ENCODE measurements at places on chromosomes 13 and 19.

- DNase-seq = no peak
- no peaks in the 10 kb centered on the region for H3K4me1 ChIP-seq
- H3K36me3 ChIP-seq = no peaks in the 10 kb centered on the region
- H3K27me3 ChIP-seq = peaks cover 3% of the 10 kb centered on the region
- no peak overlapping the region for H3K4me3 ChIP-seq
- H3K27ac ChIP-seq = no peak overlapping the region
Observed at GRCh38 chr13:33034882-33035520, 18.8 kb downstream of the KL start.

DNA sequence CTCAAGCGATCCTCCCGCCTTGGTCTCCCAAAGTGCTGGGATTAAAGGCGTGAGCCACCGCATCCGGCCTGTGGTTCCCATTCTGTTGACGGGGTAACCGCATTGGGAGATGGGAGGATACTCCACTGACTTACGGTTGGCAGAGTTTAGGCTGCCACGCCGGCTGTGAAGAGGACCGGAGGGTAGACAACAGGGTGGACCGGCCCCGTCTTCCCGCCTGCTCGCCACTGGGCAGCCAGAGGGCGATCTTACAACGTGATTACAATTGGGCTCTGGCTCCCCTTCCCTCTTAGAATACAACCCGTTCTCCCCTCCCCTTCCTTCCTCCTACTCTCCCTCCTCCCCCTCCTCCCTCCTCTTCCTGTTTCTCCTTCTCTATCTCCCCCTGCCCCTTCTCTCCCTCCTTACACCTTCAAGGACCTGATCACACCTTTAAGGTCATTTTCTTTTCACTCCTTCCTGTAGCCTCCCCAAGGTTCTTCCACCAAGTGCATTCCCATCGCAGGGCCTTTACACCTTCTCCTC is 957 bp upstream of the CCDC194 start:
- H3K4me3 ChIP-seq = no peak overlapping the region
- peaks cover 14% of the 10 kb centered on the region for H3K4me1 ChIP-seq
- H3K36me3 ChIP-seq = no peaks in the 10 kb centered on the region
- DNase-seq = peak; percentile 51
- H3K27me3 ChIP-seq = peaks cover 6% of the 10 kb centered on the region
- no peak overlapping the region for H3K27ac ChIP-seq

DNA sequence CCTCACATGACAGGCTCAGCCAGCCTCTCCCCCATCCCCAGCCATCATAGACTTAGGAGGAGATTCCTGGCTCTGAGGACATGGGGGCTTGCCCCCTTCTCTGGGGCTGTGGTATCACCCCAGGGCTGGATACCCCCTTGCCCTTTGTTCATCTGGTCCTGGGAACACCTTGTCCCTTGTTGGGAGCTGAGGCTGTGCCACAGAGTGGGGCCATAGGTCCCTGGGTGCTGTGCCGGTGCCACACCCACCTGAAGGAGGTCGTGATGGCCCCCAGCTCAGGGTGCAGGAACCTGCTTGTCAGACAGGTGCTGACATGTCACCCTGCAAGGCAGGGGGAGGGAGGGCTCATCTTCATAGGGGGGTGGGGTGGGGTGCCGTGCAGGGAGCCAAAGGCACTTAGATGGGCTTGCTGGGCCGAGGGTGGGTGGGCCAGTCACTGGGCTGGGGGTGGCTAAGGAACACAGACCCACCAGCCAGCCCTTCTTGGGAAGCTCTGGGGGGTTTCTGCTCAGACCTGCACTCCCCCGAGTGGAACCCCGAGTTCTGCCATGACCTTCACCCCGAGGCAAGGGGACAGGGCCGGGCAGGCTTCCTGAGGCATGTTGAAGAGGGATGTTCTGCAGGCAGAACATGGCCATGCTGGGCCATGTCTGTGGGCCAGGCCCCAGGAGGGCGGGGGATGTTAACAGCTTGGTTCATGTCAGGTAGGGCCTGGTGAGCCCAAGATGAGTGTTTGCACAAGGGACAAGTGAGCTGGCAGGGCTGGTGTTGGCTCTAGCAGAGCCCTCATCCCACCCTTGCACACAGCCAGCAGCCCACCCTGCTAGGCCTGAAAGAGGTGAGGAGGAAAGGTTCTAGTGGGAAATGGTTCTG is 28.0 kb downstream of the TSSK6 start:
- no peaks in the 10 kb centered on the region for H3K27me3 ChIP-seq
- peaks cover 42% of the 10 kb centered on the region for H3K4me1 ChIP-seq
- no peaks in the 10 kb centered on the region for H3K36me3 ChIP-seq

DNA sequence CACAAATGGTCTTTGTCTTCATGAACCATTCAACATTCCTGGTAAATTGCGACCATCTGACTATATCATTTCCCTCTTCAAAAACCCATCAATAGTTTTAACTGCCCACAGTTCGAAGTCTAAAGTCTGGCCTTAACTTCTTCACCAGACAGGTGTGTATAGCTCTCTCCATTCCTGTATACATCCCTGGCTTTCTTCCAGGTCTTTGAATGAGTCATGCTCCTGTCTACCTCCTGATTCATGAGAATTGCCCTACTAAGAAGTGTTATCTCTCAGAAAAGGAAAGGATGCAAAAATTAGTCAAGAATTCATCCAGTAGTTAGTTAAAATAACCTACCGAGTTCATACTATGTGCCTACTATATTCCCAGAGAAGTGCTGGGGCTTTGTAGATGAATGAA is 225.0 kb downstream of the TBC1D4 start:
- H3K36me3 ChIP-seq = no peaks in the 10 kb centered on the region
- H3K4me3 ChIP-seq = no peak overlapping the region
- no peaks in the 10 kb centered on the region for H3K4me1 ChIP-seq
- H3K27me3 ChIP-seq = no peaks in the 10 kb centered on the region
- no peak overlapping the region for H3K27ac ChIP-seq

GRCh38 chr13:48532506-48533499 is at the start of gene RCBTB2:
Gene RCBTB2, minus strand, starts transcription at chr13:48533080. Its CDS starts 11,141 bp downstream, at chr13:48521939.
- peak; percentile 98 for DNase-seq
- H3K27ac ChIP-seq = peak within 1 kb of the TSS; percentile 96
- H3K4me1 ChIP-seq = peaks cover 34% of the 10 kb centered on the region
- no peaks in the 10 kb centered on the region for H3K27me3 ChIP-seq
- H3K4me3 ChIP-seq = peak within 1 kb of the TSS; percentile 92

DNA sequence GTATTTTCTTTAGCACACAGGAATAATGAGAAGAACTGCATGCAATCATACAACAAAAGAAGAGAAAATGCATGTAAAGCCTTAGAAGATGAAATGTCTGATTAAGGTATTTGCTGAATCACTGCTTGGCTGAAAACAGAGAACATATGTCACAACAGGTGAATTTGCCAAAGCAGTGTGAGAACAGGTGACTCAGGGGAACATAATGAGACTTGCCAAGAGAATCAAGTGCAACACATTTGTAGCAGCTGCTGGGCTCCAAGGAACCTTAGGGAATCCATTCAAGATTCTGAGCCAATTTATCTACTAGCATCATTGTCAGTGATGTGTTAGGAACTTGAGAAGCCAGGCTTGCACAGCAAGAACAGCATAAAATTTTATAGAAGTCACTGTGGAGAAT is 273.1 kb downstream of the PCDH20 start:
- no peak overlapping the region for H3K27ac ChIP-seq
- H3K27me3 ChIP-seq = no peaks in the 10 kb centered on the region
- DNase-seq = no peak
- H3K36me3 ChIP-seq = no peaks in the 10 kb centered on the region
- no peaks in the 10 kb centered on the region for H3K4me1 ChIP-seq
- no peak overlapping the region for H3K4me3 ChIP-seq

DNA sequence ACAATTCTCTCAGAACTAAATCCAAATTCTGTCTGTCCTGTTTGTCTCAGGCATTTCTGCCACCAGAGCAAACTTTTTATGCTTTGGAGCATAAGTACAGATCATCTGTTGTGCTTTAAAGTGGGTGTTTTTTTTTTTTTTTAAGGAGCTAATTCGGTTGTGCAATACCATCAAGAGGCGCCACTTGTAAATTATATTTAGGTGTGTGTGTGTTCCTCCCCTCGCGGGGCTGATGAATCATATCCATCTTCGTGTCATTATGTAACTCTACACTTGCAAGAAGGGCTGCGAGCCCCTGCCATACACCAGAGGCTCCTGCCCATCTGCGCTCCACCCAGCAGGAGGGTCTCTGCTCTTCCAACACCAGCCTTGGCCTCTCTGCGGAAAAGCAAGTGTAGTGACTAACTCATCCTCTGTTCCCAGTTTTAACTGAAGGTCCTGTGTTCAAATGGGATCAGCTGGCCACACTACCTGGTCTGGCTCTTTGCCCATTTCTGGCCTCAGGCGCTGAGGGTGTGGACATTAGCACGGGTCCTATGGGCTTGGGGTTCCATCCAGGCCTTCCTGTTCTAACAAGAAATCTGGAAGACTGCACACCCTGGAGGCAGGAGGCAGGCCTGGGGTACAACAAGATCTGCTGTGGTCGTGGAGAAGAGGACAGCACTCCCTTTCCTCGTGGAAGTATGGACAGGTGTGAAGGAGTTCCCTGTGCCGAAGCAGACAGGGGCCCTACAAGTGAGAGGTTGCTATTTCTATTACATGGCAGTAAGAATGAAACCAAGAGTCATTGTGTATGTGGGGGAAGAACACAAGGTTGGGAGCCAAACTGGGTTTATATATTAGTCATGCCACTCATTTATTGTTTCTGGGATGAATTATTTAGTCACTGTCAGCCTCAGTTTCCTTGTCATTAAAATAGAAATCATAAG is 96.1 kb upstream of the MBNL2 start:
- DNase-seq = no peak
- H3K4me1 ChIP-seq = peaks cover 13% of the 10 kb centered on the region
- H3K4me3 ChIP-seq = no peak overlapping the region
- H3K27ac ChIP-seq = no peak overlapping the region
- no peaks in the 10 kb centered on the region for H3K27me3 ChIP-seq

Measured in neural crest cell (in vitro differentiated cells).